ENCODE measurements at places on chromosomes 1 and 21. TPM values are rescaled to one million over a fixed set of nuclear protein-coding genes. Genes with fewer than 3 reads are reported as not detected.

GRCh38 chr21:44677881-44678280 is 4.1 kb downstream of the KRTAP12-1 start:
- no peak for DNase-seq

DNA sequence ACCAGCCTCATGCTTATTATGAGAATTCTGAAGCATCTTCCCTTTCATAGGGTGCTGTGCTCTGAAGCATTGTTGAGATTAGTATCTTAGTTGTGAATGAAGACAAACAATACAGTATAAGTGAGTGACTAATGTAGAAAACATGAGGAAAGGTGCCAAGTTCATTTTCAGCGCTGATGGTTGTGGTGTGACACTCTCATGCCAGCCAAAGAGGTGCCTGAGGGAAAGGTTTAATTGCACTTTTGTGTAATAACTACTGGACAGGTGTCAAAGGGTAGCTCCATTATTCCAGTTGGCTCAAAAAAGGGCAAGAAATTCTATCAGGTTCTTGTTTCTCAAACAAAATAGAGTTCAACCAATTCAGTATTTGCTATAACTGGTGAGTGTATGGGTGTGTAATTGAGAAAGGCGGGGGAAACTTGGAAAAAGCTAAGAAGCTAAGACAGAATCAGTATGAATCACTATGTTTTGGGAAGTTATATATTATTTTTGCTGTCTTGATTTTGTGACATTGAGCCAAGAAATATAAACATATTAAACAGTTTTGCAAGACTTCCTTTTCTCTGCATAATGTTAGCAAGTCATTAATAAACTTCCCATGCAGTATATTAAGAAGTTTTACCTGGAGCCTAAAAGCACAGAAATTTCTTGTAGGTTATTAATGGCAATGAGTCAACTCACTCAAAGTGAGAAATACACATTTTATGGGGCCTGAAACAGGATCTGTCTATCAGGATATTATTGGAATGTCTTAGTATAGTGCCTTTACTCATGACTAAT is 31.8 kb downstream of the KCNK2 start:
- DNase-seq = no peak

GRCh38 chr1:236161230-236161629 is 18.9 kb downstream of the GPR137B start:
- no peak for DNase-seq

The KRTAP21-2 gene
- not detected for total RNA-seq
